ENCODE measurements at places on chromosomes 12 and 14.

DNA sequence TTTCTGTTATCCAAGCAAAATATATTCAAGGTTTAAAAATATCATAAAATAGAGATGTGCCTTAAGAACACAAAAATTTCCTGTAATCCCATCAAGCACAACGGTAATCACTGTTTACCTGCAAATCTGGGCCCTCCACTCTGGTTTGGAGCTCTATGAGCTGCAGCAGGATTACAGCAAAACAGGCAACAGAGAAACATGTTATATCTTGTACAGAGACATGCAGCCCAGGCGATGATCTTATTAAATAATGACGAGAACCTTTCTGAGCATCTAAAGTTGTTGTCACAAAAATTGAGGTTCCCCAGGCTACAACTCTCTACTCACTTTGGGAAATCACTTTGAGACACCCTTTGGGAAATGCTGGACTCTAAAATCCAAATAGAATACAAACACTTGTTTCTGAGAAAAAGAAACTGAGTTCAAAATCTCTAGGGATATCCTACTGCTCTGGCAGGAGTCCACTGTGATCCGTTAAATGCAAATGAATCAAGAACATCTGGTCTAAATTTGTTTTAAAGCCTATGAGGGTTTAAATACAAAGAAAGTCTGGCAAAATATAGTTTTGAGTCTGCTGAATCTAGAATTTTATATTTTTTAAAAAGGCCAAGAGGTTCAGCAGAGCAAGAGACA lies 36.3 kb downstream of the STON2 start:
- peak; percentile 36 for DNase-seq

GRCh38 chr12:101803978-101804377 lies 26.8 kb downstream of the GNPTAB start:
- no peak for DNase-seq

DNA sequence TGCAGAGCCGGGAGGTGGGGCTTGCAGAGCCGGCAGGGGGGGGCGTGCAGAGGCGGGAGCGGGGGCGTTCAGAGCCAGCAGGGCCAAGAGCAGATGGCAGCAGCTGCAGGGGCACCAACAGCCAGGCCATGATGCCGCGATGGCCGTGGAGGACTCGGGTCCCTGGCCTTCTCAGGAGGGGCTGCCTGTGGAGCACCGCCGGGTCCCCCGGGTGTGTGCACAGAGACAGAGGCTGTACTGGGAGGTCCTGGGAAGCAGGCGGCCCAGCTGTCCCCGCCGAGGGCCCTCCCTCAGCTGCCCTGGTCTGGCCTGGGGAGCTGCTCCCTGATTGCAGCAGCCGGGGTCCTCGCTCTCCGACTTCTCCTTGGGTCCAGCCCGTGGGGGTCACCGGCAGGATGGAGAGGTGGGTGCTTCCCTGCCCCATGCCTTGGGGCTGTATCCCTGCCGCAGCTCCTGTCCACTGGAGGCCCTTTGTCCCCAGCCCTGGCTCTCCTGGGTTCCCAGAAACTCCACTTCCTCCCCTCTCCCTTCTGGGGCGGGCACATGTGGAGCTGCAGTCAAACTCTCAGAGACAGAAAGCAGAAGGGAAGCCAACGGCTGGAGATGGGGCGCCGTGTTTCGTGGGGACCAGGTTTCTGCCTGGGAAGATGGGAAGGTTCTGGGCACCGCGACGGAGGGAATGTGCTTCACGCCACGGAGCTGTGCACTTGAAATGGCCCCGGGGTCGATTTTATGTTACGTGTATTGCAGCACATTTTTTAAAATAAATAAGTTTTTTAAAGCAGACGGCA lies 75.8 kb upstream of the GALNT9 start:
- no peak for DNase-seq

GRCh38 chr12:88035271-88035906 lies 6.2 kb upstream of the C12orf50 start:
- DNase-seq, result peak; percentile 82

- no peak for DNase-seq
Observed at GRCh38 chr12:117594481-117594880, 233.1 kb upstream of the NOS1 start.

DNA sequence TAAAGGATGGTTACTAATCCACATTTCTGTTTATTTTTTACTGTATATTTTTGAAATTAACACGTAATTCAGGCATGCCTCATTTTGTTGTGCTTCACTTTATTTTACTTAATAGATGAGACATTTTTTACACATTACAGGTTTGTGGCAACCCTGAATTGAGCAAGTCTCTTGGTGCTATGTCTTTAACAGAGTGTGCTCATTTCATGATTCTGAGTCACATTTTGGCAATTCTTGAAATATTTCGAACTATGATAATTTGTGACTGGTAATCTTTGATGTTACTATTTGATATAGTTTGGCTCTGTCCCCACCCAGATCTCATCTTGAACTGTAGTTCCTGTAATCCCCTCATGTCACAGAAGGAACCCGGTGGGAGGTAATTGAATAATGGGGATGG lies 1120.5 kb upstream of the FLRT2 start:
- DNase-seq, result peak; percentile 42

DNA sequence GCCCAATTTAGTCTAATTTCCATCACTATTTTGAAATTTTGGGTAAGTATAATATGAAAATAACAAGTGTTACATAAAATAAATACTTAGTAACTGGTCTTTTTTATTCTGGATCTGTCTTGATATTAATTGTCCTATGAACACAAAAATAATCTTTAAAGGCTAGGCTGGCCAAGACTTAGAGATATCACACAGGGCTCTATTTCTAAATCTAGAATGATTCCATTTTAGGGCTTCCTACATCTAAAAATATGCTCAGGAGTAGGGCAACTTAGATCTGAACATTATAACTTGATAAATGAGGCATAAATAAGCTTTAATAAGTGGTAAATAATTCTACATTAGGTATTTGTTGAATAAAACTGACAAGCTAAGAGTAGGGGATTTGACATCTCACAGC lies 23.1 kb upstream of the SNAPC1 start:
- no peak for DNase-seq

DNA sequence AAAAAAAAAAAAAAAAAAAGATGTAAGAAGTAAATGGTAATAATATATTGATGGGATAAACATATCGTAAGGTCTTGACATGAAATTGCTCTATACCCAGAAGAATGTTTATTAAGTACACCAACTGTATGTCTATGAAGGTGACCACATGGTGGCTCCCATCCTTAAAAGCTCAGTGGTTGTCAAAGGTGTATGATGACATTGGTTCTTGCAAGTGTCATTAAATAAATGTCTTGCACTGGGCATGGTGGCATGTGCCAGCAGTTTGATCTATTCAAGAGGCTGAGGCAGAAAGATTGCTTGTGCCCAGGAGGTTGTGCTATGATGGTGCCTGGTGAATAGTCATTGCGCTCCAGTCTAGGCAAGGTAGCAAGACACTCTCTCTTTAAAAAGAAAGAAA lies 10.4 kb downstream of the CCT2 start:
- no peak for DNase-seq

GRCh38 chr14:90554341-90554740 lies 157.5 kb downstream of the CALM1 start:
- DNase-seq, result no peak

DNA sequence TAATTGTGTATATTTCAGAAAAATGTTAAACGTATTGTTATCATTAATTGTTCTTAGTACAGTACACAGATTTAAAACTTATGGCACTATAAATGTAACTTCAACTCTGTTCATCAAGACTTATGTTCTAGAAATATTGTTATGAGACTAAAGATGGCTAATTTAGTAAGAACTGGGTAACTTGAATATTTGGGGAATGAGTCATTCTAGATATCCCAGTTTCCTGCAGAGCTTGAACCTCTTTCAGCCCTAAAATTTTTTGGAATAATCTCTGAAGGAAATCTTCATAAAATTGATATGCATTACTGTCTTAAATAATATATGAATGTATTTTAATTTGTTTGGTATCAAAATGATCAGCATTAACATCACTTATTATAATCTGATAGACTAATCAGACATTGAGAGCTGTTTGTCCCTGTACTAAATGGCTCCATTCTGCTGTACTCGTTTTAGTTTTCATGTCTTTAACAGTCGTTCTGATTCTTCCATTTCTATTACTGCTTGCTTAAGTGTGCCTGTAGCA lies 87.1 kb downstream of the VEZT start:
- DNase-seq, result peak; percentile 51

- peak; percentile 77 for DNase-seq
Observed at GRCh38 chr12:8692573-8692972, 5.2 kb upstream of the RIMKLB start.

DNA sequence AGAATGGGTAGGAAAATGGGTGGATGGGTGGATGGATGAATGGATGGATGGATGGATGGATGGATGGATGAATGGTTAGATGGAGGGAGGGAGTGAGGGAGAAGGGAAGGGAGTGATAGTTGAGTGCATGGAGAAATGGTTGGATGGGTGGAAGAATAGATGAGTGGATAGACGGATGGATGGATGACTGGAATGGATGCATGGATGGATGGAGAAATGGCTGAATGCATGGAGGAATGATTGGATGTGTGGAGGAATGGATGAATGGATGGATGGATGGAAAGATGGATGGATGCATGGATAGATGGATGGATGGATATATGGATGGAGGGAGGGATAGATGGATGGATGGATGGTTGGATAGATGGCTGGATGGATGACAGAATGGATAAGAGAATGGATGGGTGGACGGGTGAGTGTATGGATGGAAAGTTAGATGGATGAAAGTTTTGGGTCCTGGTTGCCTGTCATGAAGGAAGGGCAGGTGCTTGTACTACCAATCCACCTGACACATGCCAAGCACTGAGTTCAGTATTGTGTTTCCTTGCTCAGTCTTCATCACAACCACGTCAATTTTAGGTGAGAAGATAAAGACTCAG lies 286.5 kb upstream of the RTL1 start:
- DNase-seq, result no peak

GRCh38 chr12:116598311-116599284 lies 39.4 kb downstream of the MAP1LC3B2 start:
- DNase-seq, result peak; percentile 33

DNA sequence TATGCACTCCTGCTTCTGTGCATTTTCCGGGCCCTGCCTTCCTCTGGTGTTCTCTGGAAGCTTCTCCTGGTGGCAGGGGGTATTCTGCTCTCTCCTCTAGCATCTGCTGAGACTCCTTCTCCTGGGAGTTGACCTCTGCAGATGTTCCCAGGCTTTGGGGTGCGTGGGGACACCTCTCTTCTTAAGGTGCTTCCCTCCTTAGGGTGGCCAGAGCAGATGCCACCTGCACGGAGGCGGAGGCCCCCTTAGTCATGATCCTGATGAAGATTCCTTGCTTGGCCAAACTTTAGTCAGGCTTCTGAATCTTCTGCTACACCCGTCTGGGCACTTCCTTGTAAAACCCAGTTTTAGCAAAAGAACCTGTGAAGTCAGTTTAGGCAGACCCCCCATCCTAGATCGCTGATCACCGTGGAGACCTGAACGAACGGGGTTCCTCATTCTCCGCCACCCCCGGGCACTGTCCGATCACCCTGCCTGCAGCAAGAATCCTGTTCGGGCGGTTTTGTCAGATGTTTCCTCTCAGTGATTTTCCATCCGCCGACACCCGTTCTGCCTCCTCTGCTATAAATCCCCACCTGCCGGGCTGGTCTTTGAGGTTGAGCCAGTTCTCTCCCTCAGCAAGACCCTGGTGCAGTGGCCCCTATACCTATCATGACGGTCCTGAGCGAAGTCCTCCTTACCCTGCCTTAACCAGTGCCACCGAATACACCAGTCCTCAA lies 111.9 kb downstream of the CALM1 start:
- no peak for DNase-seq

DNA sequence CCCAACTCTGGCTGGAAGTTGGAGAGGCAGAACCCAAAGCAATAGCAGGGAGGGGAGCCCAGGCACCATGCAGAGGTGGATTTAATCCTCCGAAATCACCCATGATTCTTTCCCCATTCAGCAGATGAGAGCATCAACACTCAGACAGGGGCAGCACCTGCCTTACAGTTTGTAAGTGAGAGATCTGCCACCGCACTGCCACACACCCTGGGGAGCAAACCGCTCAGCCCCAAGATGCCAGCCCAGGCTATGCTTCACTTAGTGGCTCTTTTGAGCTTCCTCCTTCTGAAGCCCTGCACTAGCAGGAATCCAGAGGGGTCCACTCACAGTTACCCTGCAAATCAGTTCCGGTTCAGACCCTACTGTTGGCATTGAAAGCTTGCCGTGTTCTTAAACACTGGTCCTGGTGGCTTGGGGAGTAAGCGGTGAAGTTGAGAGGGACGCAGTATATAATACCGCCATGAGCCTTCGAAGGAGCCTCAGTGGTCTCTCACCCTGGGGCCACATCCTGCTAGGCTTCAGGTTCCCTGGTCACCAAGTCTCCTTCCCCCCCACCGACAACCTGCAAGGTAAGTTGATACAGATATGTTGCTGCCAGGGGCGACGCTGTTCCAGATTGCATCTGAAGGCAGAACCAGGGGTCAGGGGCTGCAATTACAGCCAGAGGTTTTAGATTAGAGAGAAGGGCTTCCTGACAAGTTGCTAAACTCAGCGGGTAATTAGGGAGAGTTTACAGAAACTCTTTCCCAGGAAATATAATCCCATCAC lies 72.0 kb upstream of the CCND2 start:
- no peak for DNase-seq

DNA sequence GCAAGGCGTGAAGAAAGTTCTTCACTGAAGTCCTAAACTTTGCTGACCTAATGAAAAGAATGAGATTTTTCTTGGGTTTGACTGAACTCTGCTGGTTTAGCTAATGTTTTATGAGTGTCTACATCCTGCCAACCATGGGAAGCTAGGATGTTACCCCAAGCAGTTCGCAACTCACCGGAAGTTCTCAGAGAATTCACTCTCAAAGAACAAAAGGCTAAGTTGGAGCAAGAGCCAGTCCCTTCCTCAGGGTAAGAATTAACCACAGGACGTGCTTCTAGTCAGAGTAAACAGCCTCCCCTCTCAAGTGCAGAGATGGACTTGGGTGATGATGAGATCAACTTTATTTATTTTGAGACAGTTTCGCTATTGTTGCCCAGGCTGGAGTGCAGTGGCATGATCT lies 37.3 kb downstream of the TCHP start:
- DNase-seq, result no peak

- no peak for DNase-seq
Observed at GRCh38 chr12:45279931-45280830, 64.3 kb downstream of the ANO6 start.

DNA sequence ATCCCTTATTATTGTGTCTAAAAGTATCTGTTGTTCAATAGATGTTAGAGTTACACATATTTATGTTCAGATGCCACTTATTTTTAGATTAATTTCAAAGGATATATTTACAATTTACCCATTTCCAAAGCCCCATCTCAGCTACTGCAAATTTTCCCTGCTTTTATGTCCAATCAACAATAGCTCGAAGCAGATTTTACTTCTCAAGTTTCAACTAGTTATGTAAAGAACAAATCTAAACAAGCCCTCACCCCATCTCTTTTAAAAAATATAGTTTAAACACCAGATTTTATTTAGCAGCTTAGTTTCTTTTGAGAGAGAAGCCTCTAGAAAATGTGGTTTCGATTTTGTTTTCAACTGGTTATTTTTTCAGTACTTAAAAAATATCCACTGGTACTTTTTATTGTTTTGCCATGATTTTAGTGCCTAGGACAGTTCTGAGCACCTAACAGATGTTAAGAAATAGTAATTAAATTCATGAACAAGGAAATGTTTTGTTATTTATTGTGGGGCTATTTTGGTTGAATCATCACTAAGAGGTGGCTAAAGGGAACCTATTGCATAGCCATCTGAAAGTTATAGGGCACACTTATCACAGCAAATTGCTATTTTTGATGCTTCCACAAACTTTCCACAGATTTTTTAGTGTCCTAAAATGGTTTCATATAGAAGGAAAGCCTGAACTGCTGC lies 96.2 kb upstream of the BMP4 start:
- no peak for DNase-seq

- no peak for DNase-seq
Observed at GRCh38 chr12:132925597-132926414, 30.3 kb downstream of the ZNF605 start.

GRCh38 chr14:22427771-22428231 lies 161.2 kb downstream of the DAD1 start:
- DNase-seq, result peak; percentile 60

Data from fibroblast of skin of abdomen (primary cell).